Liver (tissue), 10 donors: ENCODE measurements at places on chromosomes 5 and 9. TPM values are rescaled to one million over a fixed set of nuclear protein-coding genes. Genes with fewer than 3 reads are reported as not detected.
A peak's percentile ranks its signal among the peaks of the same experiment; 100 is the strongest.

DNA sequence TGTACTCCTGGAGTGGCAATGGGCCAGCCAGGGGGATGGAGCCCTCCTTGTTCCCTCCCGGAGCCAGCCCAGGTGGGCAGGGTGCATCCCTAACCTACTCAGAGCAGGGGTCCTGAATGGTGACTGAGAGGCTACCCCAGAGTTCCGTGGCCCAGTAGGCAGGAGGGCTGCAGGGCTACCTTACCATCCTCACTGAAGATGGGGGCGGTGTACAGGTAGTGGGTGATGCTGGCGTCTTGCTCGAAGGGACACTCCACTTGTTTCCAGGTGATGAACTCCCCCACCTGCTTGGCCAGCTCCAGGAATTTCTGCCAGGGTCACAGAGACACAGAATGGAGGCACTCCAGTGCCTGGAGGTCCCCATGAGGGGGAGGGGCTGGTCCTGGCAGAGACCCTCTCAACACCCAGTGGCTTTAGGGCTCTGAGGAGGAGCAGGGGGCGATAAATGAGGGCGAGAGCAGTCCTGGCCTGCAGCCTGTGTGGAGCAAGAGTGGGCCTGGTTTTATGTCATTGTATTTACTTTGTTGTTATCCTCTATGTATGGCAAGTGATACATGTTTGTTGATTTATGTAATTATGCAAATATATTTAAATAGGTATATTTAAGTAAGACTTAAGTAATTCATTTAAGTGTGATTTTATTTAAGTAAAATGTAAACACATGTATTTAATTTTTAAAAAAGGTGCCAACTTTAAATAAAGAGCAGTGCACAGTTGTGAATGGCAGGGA is 39.9 kb upstream of the RNF130 start:
- DNase-seq = no peak

DNA sequence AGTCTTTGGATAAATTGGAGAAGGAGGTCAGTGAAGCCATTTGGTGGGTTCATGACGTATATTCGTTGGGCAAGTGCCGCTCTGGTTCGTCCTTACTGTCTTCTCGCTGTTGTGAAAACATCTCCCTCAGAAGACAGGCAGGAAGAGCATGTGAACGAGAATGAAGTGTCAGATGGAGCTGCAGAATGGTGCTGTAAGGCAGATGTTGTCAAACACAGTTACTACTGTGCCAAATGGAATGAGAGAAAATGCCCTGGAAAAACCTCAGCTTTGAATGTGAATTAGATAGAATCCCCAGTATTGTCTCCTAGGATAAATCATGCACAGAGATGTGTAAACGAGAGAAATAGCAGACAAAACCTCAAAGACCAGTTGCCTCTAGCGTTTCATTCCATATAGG is 121.5 kb downstream of the CAMK4 start:
- DNase-seq = no peak

DNA sequence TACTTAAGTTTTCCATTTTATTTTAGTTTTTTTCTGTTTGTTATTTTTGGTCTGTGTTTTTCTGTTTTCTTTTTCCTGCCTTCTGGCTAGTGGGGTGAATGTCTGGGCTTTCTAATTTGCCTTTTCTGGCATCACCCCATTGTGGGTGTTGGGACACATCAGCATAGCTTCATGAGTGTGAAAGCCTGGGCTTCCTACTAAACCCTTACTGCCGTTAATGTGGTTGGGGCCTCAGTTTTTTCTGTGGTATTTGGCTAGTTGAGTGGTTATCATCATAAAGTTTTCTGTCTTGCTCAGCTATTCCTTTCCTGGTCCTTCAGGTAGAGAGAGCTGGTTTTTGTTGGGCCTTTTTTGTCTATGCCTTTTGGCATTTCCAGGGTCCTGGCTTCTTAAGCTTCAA is 21.4 kb downstream of the C5orf47 start:
- DNase-seq = no peak

DNA sequence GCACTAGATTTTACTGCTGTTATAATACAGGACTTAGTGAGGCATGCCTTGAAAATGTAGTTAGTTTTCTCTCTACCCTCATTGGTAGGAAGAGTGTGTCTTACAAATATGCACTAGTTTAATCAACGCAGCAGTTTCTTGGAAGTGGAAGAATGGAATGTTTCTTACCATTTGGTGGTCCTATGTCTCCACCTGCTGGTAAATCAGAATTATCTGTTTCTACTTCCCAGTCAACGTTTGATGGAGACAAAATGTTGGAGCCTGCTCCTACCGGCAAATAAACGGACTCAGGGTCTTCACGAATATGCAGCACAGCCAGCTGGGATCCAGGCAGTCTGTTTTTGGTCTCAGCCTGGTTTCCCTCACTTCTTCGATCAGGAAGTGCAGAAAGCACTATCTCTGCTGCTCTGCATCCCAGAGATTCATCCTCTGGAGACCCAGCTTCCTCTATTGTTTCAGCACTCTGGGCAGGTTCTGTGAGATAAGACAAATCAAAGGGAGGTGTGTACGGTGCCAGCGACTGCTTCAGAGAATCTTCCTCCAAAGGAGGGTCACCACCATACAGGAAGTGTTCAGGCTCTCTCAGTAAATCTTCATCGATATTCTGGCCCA is 59.5 kb upstream of the PCA3 start:
- no peak for DNase-seq

- no peak for DNase-seq
These were observed 164.6 kb downstream of the CCDC171 start for GRCh38 chr9:15717290-15717967.

- DNase-seq = no peak
These were observed 87.5 kb upstream of the PRRC1 start for GRCh38 chr5:127429928-127430327.

DNA sequence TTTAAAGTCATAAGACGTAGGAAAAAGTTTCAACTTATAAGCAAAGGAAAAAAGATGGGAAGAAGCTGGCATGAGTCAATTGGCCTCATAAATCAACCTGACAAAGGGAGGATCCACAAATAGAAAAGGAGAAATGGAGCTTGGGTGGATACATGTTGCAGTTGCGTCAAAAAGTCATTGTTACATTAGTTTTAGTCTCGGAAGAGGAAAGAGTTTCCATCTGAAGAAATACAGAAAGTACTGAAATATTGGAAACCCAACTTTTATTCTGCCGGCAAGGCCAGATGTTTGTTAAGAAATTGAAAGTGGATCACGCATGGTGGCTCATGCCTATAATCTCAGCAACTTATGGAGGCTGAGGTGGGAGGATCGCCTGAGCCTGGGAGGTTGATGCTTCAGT is 11.3 kb upstream of the TIMD4 start:
- DNase-seq = no peak

DNA sequence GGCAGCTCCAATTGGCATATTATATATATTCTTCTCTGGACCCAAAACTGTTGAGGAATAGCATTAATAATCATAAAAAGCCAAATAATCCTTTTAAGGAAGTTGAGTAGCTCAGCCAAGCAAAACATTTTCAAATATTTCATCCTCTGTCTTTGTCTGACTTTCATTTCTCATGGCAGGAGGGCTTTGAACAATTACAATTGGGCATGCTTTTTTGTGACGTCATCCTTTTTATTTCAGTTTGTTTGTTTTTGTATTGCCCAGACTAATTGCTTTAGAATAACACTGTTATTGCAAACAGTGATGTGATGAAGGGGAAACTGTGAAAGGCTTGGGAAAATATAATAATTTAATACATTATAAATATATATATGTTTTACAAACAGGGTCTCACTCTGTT is 65.2 kb upstream of the MAP1B start:
- DNase-seq = no peak

GRCh38 chr9:128124873-128125579 is 2.5 kb downstream of the PTGES2 start:
- peak; percentile 75 for DNase-seq

DNA sequence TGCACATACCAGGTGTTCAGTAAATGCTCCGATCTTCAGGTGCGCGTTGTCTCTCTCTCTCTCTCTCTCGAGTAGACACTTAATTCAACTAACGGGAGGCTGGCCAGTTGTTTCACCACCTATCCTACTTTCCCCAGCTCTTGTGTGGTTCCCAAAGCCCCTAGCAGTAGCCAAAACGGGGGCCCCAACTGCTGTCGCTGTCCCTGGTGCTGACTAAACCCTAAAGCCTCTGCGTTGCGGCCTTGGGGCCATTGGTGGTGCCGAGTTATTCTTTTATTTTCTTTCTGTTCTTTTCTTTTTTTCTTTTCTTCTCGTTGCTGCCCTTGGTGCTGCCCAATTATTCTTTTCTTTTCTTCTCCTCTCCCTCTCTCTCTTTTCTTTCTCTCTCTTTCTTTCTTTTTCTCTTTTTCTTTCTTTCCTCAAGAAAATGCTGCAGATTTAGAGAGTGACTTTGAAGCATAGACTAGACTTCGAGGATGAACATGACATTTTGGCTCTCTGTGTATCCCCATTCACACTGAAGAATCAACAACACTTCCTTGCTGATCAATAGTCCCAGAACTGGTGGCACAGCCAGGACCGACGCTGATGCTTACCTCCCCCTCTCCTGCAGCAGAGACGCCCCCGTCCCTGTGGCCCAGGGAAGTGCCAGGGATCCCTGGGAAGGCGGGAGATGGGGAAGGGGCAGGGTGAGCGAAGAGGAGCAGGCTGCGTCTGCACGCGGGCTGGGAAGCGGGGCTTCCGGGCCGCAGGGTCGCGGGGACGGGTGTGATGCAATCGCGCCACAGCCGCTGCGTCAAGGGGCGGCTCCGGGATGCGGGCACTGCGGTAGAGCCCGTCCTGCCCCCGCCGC is at the start of gene FBLL1:
Gene FBLL1 (plus strand): TSS at position 785 of the 853 bp plus-strand sequence. CDS start 200 bp downstream, outside the sequence.
- peak; percentile 48 for DNase-seq

DNA sequence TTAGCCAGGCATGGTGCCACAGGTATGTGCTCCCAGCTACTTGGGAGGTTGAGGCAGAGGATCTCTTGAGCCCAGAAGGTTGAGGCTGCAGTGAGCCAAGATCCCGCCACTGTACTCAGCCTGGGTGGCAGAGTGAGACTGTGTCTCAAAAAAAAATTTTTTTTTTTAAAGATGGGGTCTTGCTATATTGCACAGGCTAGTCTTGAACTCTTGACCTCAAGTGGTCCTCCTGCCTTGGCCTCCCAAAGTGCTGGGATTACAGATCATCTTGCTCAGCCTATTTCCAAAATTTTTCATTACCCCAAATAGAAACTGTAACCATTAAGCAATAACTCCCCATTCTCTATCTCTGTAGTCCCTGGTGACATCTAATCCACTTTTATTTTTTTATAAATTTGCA is 4.4 kb upstream of the TBC1D13 start:
- no peak for DNase-seq

PCA3 gene
- polyA plus RNA-seq = 0.44 TPM

CAMK4 gene
- 1.2 TPM for polyA plus RNA-seq

GRCh38 chr9:113559834-113560800 is 96.6 kb downstream of the RGS3 start:
- DNase-seq = no peak

- no peak for DNase-seq
These were observed 363.3 kb upstream of the MEF2C start for GRCh38 chr5:89246252-89246651.

GRCh38 chr5:120162321-120162720 is 301.8 kb upstream of the PRR16 start:
- DNase-seq = no peak

DNA sequence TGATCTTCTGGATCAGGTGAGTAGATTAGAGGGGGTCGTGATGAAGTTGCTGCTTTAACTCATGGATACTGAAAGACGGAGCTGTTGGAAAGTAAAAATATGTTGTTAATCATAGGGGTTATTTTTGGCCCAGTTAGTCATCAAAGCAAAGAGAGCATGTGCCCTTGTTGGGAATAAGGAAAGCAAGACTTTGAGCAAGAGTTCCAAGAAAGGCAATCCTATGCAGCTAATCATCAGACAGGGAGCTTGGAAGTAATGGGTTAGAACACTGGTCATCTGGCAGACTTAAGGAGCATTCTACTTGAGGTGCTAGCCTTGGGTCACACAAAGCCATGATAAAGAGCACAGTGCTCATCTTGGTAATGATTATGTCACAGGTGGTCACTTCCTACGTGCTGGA is 18.3 kb downstream of the ASPN start:
- no peak for DNase-seq

DNA sequence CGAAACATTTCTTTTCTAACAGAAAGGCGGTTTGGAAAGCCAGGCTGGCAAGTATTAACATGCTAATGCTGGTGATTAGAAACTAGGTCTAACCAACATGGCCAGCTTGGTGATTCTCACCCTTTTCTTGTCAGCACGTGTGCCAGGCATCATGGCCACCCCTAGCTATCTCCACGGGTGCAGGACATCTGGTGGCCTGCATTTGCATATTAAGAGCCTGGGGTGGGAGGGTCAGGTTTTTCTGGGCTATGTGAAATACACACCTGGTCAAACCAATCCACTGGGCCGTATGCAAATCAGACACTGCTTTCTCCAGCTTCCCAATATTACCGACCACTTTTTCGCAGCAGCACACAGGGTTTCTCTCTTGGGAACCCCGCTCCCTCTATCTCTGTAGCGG is 612.1 kb downstream of the PTPRD start:
- no peak for DNase-seq

DNA sequence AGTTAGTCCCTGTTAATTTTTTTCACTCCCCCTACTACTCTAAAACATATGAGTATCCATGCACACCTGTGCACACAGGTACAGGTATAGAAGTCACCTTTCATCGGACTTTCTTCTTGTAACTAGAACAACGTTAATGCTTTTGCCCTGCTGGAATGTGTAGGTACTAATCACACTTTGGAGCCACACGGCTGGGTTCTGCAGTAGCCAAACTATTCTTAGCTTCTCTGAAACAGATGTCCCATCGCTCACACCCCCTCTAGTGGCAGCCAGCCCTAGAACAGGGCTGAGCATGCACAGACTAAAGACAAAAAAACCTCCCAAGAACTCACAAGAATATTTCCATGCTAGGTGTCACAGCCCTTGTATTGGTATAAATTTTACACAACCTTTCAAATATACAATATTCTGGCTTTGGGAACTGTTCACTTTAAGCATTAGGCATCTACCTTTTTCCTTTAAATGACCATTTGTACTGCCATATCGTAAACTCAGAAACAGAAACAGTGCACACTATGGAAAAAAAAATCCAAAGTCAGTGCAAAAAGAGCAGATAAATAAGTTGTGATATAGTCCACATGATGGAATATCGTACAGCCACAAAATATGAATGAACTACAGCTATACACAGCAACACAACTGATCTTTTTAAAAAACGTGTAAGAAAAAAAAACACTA is 64.0 kb downstream of the RETREG1 start:
- peak; percentile 66 for DNase-seq

NOXA1 gene
- polyA plus RNA-seq = 2.4 TPM

MSX2 gene
- not detected for polyA plus RNA-seq

IL4 gene
- not detected for polyA plus RNA-seq

GRCh38 chr5:132425975-132426524 is 56.5 kb downstream of the SLC22A5 start:
- peak; percentile 25 for DNase-seq

DNA sequence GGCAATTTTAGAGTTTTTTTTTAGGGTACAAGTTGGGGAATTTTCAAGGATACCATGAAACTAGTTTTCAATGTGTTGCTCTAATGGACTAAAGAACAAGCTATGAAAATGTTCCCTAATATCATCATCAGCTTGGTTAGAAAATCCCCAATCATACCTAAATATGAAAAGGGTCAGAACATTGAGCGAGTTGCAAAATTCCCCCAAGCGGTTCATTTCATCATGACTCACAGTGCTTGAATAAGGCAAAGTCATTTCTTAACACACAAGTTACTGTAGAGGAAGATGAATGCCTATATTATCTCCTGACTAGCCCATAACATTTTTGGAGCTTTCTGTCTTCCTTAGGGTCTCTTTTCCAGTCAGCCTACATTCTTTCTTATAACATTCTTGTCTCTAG is 62.7 kb downstream of the ST8SIA4 start:
- no peak for DNase-seq

RGS7BP gene
- 0.47 TPM for polyA plus RNA-seq
